ENCODE measurements at places on chromosomes 12 and 14.

GRCh38 chr12:82242729-82243128 lies 115.5 kb downstream of the CCDC59 start:
- no peak for DNase-seq

DNA sequence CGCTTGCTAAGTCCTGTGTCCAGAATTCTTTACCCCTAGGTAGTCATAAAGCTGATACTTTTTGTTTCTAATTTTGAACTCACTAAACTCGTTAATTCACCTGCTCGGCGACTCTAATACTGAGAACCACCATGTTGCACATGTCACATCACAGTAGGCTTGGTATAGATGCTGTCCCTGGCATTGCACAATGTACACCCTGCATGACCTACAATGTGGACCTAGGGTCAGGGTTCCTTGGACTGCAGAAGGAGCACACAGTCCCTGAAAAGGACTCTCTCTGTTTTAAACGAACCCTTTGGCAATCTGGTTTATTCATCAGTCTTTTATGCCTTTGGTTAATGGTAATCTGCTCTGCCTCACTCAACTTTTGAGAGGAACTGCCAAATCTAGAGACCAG lies 272.4 kb downstream of the FOXN3 start:
- DNase-seq: no peak

- no peak for DNase-seq
Observed at GRCh38 chr12:49524660-49525324, 14.0 kb upstream of the KCNH3 start.

GRCh38 chr14:21612324-21612723 lies 22.4 kb downstream of the OR10G2 start:
- DNase-seq: no peak

DNA sequence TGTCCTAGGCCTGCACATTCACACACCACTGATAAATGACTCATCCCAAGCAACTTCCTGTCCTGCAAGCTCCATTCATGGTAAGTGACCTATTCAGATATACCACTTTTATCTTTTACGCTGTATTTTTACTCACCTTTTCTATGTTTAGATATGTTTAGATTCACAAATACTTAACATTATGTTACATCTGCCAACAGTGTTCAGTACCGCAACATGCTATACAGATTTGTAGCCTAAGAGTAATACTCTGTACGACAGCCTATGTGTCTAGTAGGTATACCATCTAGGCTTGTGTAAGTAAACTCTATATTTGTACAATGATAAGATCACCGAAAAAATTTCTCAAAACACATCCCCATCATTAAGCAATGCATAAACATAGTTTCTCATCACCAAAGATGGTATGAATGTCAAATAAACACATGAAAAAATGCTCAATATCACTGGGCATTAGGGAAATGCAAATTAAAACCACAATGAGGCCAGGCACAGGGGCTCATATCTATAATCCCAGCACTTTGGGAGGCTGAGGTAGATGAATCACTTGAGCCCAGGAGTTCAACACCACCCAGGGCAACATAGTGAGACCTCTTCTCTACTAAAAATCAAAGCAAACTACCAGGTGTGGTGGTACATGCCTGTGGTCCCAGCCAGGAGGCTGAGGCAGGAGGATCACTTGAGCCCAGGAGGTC lies 20.7 kb downstream of the ATXN2 start:
- no peak for DNase-seq

DNA sequence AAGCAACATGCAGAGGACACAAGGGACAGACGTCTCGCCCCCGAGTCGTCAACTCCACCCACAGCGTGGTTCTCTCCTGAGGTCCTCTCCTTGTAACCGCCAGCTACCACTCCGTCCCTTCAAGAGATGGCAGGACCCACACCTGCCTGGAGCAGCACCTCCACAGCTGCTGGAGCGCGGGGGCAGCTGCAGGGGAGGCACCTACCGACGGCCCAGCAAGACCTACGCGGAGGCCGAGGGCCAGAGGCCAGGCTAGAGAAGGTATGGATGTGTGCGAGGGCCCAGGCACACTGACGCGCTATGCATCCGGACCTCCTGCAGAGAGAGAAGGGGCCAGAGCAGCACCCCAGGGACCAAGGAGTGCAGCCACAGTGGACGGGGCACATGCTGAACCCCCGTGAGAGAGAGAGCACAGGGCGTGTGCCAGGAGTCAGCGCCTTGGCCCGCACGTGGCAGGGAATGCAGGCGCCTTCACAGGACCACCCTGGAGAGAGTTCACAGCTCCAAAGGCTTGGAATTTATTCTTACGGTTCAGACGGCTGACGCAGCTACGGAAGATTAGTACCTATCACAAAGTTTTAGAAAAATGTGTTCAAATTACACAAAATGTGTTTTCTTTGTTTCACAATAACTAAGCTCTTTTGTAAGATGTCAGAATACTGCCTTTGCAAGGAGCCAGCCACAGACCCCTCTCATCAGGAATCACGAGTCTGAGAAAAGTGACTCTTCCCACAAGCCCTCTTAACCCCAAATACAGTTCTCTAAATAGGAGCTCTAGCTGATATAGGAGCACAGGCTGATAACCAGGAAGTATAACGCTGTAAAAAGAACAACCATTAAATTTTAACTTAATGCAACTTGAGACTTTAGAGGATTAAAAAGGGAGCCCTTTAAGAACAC lies 36.8 kb downstream of the CDC42BPB start:
- no peak for DNase-seq

- no peak for DNase-seq
Observed at GRCh38 chr14:99397698-99398097, 83.0 kb downstream of the SETD3 start.

- no peak for DNase-seq
Observed at GRCh38 chr12:58877243-58877743, 43.0 kb downstream of the LRIG3 start.

GRCh38 chr12:57605811-57606311 lies 1.2 kb downstream of the DTX3 start:
- DNase-seq: no peak

GRCh38 chr14:81402123-81402495 lies 2.0 kb upstream of the STON2 start:
- DNase-seq: no peak

GRCh38 chr14:72699852-72700257 lies 194.0 kb downstream of the DPF3 start:
- no peak for DNase-seq

GRCh38 chr12:89882792-89883191 lies 174.2 kb upstream of the ATP2B1 start:
- no peak for DNase-seq

DNA sequence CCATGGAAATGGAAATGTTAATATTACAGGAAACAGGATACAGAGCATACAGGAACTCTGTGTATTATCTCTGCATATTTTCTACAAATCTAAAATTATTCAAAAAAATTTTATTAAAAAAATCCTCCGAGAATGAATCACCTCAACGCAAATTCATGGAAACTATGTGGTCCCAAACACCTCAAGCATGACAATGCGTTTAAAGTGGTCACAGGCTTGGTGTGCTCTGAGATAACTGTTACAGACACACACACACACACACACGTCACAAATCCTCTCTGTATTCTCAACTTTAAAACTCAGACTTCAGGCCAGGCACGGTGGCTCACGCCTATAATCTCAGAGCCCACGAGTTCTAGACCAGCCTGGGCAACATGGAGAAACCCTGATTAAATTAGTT lies 45.3 kb upstream of the MTERF2 start:
- no peak for DNase-seq

DNA sequence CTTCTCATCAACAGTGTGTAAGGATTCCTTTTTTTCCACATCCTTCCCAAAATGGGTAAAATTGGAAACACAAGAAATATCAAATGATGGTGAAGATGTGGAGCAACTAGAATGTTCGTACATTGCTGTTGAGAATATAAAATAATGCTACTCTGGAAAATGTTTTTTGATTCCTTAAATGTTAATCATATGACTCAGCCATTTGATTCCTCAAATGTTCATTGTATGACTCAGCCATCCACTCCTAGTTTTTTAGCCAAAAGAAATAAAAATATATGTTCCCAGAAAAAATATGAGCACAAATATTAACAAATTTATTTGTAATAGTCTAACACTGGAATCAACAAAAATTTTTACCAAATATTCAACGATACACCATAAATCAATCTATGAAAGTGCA lies 1108.6 kb downstream of the LRFN5 start:
- DNase-seq: no peak

GRCh38 chr12:108542320-108542719 lies 18.7 kb downstream of the SART3 start:
- no peak for DNase-seq

Measured in stimulated activated CD4-positive, alpha-beta T cell treated with anti-CD3 and anti-CD28 coated beads, Interleukin-1b, Interleukin-23, amount 100 ng/mL, for 1 hour (primary cell).